ENCODE measurements at places on chromosomes 1 and 21.

GRCh38 chr1:63126104-63126503 lies 196.3 kb upstream of the FOXD3 start:
- DNase-seq, result no peak

GRCh38 chr1:4771721-4772120 lies 117.3 kb downstream of the AJAP1 start:
- no peak for DNase-seq

DNA sequence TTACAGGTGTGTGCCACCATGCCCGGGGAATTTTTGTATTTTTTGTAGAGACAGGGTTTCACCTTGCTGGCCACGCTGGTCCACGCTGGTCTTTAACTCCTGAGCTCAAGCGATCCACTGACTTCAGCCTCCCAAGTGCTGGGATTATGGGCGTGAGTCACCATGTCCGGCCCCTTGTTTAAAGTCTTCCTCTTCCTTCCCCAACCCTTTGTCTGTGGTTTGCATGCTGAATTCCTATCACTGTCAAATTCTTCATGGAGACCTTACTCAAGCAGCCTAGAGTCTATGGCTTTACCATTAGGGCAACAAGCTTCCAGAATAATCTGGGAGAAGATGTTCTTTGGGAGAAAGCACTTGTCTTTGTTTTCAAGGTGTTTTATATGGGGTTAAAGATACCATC lies 34.7 kb downstream of the B3GALT5 start:
- no peak for DNase-seq

GRCh38 chr21:46117586-46118315 lies 19.8 kb downstream of the COL6A2 start:
- DNase-seq, result no peak

GRCh38 chr21:42683371-42684108 lies 30.1 kb downstream of the PDE9A start:
- no peak for DNase-seq

GRCh38 chr1:246254854-246255253 lies 252.2 kb downstream of the SMYD3 start:
- no peak for DNase-seq

- no peak for DNase-seq
Measured at GRCh38 chr1:209767096-209767495, 11.2 kb downstream of the TRAF3IP3 start.

- no peak for DNase-seq
Measured at GRCh38 chr1:89085781-89086180, 20.8 kb upstream of the GBP1 start.

DNA sequence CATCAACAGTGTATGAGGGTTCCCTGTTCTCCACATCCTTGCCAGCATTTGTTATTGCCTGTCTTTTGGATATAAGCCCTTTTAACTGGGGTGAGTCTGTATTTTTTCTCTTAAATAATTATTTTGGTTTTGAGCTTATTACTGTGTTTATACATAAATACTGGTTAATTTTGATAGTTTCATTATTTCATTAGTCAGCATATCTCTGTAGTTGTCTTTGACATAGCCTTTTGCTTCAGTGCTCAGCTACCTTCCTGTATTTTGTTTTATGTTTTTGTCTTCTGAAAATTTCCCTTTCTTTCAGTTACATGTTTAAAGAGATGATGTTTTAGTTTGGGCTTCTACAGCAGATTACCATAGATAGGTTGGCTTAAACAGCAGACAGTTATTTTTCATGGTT lies 138.1 kb downstream of the XPR1 start:
- DNase-seq, result no peak

GRCh38 chr1:224996266-224996665 lies 66.8 kb downstream of the DNAH14 start:
- DNase-seq, result no peak

DNA sequence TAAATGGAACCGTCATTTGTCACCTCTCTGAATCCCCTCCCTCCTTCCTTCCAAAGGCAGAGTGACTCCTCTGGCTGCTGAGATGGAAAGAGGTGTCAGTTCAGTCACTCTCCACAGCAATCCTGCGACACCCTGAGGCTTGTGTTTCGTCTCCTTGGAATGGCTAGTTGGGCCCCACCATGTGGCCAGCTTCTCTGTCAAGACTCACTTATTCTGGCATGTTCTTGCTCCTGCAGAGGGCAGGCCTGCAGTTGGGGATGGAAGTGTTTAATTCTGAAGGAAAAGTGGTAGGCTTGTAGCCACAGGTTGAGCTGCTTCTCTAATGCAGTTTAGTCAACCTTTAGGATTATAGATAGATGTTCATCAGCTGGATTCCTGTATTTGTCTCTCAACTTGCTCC lies 149.6 kb downstream of the LMO4 start:
- DNase-seq, result no peak

DNA sequence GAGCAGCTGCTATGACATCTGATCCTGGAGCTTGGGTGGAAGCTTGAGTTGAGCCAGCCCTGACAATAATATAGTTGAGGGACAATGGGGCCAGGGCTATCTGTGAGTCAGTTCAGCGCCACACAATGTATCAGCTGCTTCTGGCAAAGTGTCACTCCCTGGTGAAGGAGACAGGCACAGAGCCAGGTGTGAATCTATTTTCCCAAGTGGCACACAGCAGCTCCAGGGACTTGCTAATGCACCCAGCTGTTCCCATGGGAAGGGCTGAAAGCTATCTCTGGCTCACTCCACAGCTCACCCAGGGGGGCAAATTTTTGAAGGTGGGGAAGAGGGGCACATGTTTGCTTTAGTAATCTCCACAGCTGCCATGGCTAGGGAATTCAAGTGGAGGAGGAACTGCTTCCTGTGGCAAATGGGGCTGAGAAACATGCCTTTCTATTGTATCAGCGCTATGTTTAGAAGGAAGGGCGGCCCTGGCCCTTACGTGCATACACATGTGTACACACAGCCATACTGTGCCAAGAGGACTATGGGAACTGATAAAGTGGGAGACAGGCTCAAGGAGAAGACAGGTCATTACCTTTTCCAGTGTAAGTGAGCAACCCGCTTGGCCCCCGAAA lies 2.2 kb downstream of the CYB5R1 start:
- DNase-seq, result no peak

DNA sequence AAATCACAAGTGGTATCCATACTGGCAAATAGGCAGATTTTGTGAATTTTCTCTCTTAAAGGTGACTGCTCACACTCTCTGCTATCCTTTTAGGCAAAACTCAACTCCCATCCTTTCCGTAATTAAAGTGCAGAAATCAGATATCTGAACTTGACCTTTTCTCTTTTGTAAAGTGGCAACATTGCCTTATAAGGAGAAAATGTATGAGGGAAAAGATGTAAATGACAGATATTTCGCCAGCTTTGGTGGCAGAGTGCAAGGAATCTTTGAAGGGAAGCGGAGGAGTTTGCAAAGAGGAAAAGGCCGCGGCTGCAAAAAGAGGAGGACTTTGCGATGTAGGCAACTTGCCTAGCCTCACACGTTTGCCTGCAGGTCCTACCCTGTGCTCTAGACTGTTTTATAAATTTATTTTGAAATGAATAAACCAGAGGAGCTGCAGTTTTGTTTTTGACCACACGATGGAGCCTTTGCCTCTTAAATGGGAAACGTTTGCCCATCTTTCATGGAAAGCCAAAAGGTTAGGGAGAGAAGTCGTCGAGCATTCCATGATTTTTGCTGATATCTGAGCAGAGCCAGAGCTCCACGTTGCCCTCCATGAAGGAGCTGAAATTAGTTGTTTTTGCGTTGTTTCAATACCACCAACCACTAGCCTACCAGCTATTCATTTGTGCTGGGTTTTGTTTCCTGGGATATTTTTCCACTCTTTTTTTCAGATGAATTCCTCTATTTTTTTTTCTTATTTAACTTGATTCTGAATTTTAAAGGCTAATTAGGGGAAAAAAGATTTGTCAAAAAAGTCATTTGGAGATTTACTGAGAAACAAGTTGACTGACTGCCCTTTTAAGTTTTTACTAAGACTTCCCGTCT lies 242.3 kb downstream of the LMX1A start:
- no peak for DNase-seq

GRCh38 chr1:221078260-221078965 lies 199.2 kb downstream of the HLX start:
- DNase-seq, result no peak
